ENCODE measurements at places on chromosomes 5 and 9.
A peak's percentile ranks its signal among the peaks of the same experiment; 100 is the strongest.

DNA sequence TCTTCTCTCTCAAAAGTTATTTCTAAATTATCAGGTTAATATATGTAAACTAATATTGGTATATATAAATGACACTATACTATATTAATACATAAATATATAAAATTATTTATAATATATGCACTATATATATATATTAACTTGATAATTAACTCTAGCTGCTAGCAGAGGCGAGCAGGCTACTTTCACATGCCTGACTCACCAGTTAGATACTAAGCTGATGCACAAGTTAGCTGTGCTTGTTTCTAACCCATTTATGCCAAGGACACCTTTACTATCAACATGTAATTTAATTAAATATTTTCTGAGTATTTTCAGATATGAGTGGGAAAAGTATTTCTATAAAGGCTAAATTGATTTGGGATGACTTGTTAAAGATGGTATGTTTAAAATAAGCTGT is 70.1 kb downstream of the TRIO start:
- peak; percentile 45 for DNase-seq

- no peak for DNase-seq
Observed at GRCh38 chr9:120875195-120875565, 1.8 kb downstream of the PHF19 start.

DNA sequence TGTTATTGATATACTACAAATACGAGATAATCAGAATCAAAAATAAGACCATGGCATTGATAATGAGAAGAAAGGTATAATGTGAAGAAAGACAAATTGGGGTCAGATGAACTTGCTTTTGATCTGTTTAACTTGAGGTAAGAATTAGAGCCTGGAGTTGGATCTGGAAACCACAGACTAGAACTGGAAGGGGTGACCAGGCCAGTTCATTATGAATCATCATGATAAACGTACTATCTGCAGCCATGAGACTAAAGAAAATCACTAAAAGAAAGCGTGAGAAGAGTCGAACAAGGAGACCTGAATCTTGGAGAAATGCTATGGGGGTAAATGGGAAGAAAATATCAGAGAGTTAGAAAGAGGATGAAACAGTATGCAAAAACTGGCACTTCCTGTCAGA is 967.5 kb downstream of the NR2F1-AS1 start:
- peak; percentile 75 for DNase-seq

DNA sequence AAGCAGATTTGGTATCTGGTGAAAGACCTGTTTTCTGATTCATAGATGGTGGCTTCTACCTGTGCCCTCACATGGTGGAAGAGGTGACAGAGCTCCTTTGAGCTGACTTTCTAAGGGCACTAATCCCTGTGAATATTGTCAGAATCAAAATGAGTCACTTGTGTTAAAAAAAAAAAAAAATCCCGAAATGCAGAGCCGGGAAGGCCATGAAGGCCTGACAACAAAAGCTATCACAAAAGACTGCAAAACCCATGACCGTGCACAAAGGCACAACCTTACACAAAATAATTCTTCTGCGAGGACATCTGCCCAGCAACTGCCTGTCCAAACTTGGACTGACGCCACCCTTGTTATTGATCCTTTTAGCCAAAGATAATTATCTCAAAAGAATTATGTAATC is 19.6 kb upstream of the UBTD2 start:
- DNase-seq, result no peak

- DNase-seq, result no peak
Observed at GRCh38 chr9:98249771-98250170, 5.7 kb downstream of the TBC1D2 start.

- peak; percentile 30 for DNase-seq
Observed at GRCh38 chr9:128203707-128204551, 750 bp downstream of the DNM1 start.

GRCh38 chr5:1511048-1511447 is 12.7 kb downstream of the LPCAT1 start:
- no peak for DNase-seq

GRCh38 chr9:85483208-85483607 is 258.5 kb downstream of the AGTPBP1 start:
- DNase-seq, result no peak

GRCh38 chr5:173554038-173554955 is 62.2 kb downstream of the BOD1 start:
- no peak for DNase-seq

DNA sequence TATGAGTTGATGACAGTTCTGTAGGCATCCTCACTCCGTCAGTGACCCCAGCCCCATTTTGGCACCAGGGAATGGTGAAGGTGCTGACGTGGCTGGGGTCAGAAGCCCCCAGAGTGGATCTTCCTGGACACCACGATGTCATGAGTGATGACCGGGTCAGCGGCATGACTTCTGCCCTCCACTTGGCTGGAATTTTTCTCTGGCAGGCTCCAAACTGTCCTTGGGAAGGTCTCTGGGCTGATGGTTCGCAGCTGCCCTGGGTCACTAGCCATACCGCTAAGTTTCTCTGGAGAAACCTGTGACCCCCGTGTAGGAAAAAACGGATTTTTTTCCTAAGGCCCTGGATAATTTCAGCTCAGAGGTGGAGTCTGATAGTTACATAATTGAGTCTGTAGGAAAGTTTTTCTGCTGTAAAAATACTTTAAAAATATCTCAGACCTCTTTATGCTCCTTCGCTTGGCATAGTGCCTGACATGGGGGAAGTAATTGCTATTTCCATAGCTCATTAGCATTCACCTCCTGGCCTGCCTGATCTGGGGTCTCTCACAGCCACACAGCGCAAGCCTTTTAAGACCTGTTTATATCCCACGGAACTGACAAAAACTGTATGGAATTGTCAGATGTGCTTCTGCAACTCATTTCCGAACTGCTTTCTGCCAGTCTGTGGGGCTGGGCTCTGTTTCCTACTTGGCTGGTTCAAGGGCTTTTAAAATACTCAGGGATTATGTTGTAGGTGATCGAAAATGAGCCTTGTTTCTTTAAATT is 69.2 kb downstream of the ANGPTL2 start:
- DNase-seq, result no peak

Measured in iris pigment epithelial cell (primary cell).